ENCODE measurements at places on chromosomes 11 and 22.

DNA sequence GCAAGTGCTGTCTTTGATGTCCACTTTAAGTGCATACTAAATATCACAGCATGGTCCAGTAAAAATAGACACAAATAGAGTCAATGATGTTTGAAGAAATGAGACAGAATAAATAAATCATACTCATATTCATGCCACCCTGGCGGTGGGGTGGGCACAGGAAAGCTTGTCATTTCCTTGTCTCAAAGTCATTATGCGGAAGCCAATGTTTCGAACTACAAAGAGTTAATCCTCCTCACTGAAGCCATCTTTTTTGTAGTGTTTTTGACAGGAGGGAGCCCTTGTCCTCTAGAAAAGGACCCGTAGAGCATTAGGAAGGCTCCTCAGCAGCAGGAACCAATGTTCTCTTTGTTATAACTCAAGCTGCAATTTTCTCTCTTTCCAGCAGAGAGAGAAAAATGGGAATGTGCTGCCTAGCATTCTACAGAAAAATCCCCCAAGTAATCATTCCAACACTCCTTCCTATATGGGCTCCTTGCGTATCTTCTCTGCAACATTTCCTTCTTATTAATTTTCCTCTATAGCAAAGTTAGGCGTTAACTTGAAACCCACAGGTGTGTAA, 30.6 kb downstream of the SC5D start:
- no peak for DNase-seq

DNA sequence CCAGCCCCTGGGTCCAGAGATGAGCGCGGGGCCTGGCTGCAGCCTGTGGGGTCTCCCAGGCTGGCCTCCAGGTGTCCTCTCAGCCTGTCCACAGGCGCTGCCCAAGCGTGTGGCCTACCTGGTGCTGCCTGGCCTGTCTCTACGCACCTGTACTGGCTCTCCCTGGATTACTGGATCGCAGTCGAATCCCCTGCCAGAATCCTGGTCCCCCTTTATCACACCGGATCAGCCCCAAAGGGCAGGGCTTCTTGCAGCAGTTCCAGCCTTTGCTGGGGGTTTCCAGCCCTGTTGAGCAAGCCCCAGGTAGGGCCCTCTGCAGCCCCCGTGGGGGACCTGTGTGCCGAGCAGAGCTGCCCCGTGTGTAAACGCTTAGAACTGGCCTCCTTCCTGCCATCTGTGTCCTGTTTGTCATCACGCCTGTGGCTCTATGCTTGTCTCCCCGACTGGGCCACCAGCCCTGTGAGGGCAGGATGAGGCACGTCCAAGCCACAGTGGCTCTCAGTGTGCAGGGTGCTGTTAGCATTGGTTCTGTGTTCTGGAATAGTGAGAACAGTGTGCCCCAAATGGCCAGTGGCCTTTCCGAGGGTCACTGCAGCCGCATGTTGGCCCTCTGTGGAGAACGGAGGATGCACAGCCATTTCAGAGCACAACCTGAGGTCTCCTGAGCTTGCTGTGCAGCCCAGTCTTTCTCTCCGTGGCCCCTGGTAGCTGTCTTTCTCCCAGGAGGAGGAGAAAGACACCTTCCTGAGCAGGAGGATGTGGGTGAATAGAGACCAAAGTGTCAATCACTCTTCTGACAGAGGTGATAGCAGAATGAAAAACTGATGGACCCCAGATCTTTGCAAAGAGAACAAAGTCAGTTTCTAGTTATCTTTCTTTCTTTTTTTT, 13.9 kb upstream of the TXNRD2 start:
- no peak for DNase-seq

DNA sequence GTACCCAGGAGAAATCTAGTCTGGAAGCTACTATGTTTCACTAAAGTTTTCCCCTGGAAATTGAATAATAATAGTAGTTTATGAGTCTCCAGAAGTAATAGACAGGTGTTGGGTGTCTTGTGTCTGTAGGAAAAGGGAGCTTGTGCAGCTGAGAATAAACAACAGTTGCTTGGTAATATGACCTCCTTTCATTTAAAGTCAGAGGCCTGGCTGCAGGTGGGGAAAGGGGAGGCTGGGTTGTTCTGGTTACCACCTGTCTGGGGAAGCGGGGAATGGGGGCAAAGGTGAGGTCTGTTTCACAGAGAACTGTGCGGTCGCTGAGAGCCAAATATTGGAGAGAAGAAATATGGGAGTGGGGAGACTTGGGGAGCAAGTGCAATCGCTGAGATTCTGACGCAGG, 3.3 kb upstream of the GRAMD1B start:
- no peak for DNase-seq

GRCh38 chr22:22201185-22201929, 43.2 kb upstream of the VPREB1 start:
- DNase-seq: peak; percentile 62

GRCh38 chr11:12152321-12152720, 41.9 kb downstream of the MICAL2 start:
- DNase-seq: no peak

DNA sequence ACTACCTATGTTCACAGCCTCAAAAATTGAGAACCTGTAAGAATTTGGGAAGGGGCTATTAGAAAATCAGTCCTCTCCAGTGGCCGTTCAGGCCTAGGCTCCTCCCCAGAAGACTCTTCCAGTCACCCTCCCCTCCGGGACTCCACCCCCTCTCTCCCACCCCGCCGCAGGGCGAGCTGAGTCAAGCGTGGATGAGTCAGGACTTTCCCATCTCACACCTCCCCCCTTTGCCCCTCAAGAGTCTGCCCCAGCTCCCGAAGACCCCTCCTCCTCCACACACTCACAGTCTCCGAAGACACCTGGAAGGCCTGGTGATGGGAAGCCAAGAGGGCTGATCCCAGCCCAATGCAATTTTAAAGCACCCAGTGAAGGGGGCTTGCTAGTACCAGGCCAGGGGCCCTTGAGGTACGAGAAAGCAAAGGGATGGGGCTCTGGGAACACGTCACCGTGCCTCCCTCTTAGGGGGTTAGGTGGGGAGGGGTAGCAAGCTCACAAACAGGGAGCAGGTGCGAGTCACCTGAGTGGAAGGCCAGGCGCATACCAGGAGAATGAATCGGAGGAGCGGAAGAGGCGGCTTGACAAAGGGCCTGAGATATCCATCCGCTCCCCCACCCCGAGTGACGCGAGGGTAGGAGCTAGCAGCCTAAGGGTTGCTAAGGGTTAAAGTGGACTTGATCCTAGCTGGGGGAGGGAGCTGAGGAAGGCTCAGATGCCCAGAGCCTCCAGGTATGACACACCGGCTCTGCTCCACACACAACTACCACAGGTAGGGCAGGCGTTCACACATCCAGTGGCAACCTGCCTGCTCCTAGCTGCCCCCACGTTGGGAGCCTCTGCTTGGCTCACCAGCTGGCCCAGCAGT, 13.6 kb downstream of the BCL9L start:
- no peak for DNase-seq

DNA sequence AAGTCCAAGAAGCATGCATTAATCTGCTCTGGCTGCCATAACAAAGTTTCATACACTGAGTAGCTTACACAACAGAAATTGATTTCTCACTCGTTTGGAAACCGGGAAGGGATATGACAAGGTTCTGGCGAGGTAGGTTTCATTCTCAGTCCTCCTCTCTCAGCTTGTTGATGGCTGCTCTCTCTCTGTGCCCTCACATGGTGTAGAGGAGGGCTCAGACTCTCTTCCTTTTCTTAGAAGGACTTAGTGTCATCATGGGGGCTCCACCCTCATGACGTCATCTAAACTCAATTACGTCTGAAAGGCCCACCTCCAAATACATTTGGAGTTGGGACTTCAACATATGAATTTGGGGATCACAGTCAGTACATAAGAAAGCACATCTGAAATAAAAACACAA, 18.6 kb downstream of the GLYATL1 start:
- DNase-seq: no peak

- peak; percentile 92 for DNase-seq
Measured at GRCh38 chr22:36123673-36124630, 36.6 kb downstream of the APOL3 start.

- no peak for DNase-seq
Measured at GRCh38 chr11:30914143-30914762, 328.1 kb upstream of the MPPED2 start.

- DNase-seq: no peak
Measured at GRCh38 chr11:112810951-112811350, 150.3 kb upstream of the NCAM1 start.

DNA sequence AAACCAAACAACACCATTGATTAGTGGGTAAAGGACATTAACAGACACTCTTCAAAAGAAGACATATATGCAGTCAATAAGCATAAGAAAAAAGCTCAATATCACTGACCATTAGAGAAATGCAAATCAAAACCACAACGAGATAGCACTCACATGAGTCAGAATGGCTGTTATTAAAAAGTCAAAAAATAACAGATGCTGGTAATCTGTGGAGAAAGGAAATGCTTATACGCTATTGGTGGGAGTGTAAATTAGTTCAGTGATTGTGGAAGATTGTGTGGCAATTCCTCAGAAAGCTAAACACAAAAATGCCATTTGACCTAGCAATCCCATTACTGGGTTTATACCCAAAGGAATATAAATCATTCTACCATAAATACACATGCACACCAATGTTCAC, 182.6 kb downstream of the TRPC6 start:
- no peak for DNase-seq

DNA sequence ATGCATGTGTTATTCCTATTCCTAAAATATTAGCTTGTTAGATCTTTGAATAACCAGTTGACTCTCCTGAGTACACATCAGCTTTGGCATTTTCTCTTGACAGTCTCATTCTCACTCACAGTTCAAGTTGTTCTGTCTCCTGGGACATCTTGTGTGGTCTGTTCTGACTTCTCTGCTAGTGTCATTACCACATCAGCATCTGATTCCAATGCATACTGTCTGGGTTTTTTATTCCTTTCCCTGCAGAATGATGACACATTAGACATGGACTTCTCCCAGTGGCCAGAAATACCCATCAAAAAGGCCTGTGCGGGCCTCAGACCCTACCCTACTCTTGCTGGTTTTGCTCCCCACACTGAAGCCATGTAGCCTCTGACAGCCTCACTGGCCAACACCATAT, 2.7 kb downstream of the ZNF74 start:
- DNase-seq: no peak

DNA sequence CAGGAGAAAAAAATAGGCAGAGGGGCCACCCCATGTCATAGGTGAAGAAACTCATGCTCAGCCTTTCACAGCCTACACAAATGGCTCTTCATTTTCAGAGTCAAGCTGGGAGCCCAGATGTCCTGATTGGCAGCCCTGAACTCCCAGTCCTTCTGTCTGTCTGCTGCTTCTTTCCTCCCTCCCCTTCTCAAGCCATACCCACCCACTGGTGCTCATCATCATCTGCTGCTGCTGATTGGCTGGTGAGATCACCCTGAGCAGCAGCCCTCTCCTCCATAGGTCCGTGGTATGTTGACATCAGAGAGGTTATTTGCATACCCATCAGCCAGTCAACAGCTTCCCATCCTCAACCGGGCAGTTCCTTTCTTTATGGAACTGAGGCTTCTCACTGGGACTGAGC, 46.1 kb upstream of the PRDM11 start:
- no peak for DNase-seq

- DNase-seq: no peak
Measured at GRCh38 chr11:44535191-44535980, 30.1 kb upstream of the CD82 start.

DNA sequence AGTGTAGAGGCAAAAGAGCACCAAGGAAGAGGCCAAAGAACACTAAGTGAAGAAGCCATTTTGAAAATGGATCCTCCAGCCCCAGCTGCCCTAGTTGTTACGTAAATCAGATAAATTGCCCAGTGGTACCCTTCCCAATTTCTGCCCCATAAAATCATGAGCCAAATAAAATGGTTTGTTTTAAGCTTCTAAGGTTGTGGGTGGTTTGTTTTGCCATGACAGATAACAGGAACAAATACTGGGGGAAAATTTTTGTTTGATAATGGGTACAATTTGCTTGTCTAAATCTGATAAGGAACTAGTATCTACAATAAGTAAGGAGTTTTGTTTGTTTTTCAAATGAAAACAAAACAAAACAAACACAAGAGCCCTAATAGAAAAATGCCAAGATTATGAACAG, 30.6 kb upstream of the HSD17B12 start:
- DNase-seq: no peak

- DNase-seq: no peak
Measured at GRCh38 chr11:18490319-18490718, 34.7 kb downstream of the LDHAL6A start.

- no peak for DNase-seq
Measured at GRCh38 chr11:59336176-59336575, 22.5 kb upstream of the OR5AN1 start.

GRCh38 chr11:116614306-116615210, 158.2 kb downstream of the BUD13 start:
- DNase-seq: no peak

DNA sequence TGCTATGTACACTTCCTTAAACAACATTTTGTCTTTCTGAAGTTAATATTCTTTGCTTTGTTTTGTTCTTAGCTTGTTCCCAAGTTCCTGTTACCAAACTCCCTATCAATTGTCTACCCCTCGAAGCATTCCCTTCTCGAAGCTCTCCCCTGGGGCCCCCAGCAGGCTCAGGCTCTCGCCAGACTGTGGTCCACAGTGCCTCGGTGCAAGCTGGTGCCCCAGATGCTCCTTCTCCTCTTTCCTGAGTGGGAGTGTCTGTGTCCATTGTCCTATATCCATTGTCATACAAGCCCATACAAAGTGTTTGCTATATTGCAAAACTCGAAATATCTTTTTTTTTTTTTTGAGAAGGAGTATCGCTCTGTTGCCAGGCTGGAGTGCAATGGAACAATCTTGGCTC, 51.7 kb upstream of the RTL6 start:
- DNase-seq: no peak

DNA sequence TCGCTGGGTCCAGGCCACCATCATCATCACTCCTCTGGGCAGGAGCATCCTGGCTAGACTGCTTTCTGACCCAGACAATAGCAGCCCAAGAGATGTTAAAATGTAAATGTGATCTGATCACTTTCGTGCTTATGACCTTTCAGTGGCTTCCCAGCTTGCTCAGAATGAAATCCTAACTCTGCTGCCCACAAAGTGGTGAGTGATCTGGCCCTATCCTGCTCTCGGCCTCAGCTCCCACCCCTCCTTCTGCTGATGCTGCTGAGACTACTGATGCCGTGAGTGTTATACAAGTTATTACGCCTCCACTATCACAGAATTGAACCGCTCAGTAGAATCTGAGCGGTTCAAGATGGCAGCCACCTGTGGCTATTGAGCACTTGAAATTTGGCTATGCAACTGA, 26.2 kb downstream of the ELF5 start:
- no peak for DNase-seq

GRCh38 chr11:93685196-93685595, 23.7 kb downstream of the CEP295 start:
- no peak for DNase-seq

GRCh38 chr11:113638376-113638775, 67.7 kb downstream of the TMPRSS5 start:
- no peak for DNase-seq

- DNase-seq: no peak
Measured at GRCh38 chr11:125902277-125902926, 604 bp downstream of the PUS3 start.

All from CD4-positive, alpha-beta memory T cell (primary cell).